NCI-H524 treated with DMSO at 0.1 percent for 48 hours (cell line): ENCODE measurements at places on chromosomes 5 and 9.

DNA sequence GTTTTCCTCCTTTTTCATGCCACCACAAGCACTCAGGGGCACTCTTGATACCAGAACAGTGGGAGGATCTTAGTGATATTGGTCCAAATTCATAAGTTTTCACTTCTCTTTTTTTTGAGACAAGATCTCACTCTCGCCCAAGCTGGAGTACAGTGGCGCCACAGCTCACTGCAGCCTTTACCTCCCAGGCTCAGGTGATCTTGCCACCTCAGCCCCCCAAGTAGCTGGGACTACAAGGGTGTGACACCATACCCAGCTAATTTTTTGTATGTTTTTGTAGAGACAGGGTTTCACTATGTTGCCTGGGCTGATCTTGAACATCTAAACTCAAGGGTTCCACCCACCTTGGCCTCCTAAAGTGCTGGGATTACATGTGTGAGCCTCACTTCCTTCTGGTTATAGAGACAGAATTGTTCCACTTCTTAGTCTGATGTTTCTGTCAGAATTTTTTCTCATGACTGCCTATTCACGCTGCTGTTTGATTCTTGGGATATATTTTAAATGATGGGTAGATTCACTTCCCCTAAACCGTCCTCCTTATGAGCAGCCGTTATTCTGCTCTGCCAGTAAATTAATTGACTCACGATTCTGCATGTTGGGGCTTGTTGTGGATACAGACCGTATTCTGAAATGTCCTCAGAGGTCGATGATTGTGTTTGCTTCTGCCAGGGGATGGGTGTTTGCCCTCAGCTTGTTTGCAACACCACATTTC, 30.8 kb downstream of the MTAP start:
- DNase-seq: no peak

GRCh38 chr9:128610897-128611296, 45.8 kb downstream of the DYNC2I2 start:
- DNase-seq: no peak

DNA sequence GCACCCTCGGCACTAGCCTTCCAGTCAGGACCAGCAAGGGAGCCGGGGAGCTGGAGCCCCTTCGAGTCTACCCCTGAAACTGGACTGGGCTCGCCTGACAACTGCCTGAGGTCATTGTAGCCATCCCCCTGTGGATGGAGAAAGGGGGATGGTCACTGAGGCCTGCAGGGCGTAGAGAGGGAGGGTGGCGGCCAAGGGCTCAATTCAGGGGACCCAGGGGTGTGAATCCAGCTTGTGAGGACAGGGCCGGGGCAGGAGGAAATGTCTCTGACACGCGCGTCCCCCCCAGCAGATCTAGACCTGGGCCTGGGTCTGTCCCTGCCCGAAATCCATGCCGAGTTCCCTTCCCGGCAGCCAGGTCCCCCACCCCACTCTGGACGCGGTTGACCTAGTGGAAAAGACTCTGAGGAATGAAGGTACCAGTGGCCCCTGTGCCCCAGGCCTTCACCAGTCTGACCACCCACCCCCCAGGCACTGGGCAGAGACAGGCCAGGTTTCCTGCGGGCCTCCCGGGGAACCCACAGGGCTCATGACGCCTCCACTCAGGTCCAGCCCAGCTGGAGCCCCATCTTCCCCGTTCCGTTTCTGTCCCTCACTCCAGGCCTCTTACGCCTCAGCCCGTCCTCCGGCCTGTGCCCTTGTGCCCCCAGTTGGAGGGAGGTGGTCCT, 805 bp downstream of the SLC34A3 start:
- no peak for DNase-seq

GRCh38 chr5:174383210-174384167, 338.0 kb downstream of the NSG2 start:
- no peak for DNase-seq
